ENCODE measurements at places on chromosomes 11 and 22.

GRCh38 chr11:88438721-88439120, 101.2 kb upstream of the CTSC start:
- DNase-seq, result no peak

- DNase-seq, result no peak
Observed at GRCh38 chr11:70424765-70425344, 26.5 kb downstream of the CTTN start.

DNA sequence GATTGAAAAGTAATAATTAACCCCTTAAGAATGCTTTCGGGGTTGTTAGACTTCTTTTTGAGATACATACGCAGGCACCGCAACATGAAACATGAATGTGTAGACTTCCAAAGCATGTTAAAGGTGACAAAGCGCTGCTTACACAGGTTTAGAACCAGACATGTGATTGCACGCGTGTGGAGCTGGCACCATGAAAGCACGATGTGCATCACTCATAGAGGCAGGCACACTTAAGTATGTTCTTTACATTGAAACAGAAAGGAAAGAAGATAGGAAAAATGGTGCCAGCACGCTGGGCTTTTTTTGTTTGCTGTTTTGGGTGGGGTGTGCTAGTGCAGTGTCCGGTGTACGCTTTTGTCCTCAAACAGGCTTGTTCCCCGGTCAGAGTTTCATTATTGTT, 83.6 kb upstream of the PPARA start:
- DNase-seq, result no peak

DNA sequence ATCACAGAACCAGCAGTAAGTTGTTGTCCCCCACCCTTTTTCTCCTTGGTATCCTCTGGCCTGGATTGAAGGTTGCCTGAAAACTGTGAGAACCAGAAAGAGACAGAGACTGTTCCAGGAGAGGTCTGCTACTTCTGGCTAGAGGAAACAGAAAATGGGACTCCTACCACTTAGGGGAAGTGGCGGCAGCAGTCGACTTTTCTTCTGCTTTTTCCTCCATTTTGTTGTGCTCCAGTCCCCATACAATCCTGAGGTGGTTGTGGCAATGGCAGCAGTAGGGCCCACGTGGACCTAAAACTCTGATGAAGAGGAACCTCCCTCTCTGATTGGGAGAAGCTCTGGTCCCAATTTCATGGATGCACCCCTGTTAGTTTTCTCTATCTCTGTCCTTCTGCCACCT, 76.0 kb upstream of the SORL1 start:
- DNase-seq, result no peak

DNA sequence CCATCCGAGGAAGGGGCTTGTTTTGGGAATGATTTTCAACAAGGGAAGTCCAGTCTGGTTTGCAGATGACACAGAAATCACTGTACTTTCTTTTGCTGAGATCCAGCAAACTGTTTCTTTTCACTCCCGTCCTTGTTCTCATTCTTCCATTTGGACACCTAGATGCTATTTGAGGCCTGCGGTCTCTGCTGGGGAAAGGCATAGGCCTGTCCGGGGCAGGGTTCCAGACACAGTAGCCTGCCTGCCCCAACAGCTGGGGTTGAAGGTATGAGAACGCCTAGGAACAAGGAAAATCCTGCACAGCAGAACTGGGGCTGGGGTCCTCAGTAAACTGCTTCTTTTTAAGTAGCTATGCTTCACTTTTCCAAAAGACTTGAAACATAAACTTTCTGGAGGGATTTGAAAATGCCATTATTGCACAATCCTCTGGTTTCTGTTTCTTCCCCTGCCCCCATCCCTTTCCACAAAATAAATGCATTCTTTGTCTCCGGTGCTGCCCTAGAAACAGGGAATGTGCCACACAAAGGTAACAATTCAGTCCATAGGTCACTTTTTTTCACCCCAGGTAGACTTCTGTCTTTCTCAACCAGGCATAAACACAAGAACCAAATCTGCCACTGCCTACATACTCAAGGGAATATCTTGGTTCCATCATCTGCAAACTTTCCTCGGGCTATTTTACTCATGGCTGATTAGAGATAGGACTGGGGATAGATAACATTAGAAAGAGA, 174.8 kb upstream of the MTMR2 start:
- DNase-seq, result no peak

- no peak for DNase-seq
Observed at GRCh38 chr11:111331711-111332479, 33.5 kb downstream of the POU2AF3 start.

- no peak for DNase-seq
Observed at GRCh38 chr11:115364896-115365295, 139.3 kb downstream of the CADM1 start.

- DNase-seq, result no peak
Observed at GRCh38 chr11:15568440-15568839, 453.7 kb downstream of the INSC start.

GRCh38 chr11:121191818-121192217, 90.8 kb downstream of the TECTA start:
- DNase-seq, result no peak

DNA sequence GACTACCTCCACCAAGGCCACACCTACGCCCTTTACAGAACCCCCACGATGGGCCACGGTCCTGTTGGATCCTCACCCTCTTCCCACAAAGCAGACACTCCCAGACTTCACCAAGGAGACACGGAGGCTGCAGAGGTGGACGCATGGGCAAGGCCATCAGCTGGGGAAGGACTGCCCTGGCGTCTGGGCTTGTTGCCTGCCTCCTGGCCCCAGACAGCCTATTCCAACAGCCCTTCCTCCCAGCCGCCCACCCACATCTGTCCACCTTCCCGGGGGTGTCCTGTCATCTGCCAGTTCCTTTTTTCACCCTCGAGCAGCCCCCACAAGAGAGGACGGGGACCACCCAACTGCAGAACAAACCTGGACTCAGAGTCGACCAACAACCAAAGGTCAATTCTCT, 28.9 kb upstream of the TH start:
- no peak for DNase-seq

DNA sequence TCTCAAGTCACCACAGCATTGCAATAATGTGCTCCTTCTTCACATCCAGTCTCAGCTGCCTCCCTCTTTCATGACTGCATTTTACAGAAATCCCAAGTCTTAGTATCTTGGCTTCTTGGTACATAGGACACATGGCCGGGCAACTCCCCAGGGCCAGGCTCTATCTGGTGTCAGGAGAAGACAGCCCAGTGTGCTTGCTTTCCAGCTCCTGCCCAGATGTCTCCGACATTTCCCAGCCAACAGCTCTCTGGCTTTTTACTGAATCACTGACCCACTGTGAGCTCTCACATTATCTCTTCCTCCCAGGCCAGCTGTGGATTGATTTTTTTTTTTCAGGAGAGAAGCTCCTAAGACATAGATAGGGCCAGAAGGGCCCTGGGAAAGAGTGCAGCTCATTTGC, 346.0 kb upstream of the C11orf87 start:
- no peak for DNase-seq

GRCh38 chr22:31144223-31144622, 3.9 kb upstream of the PLA2G3 start:
- no peak for DNase-seq

GRCh38 chr11:68382358-68382998, 70.1 kb downstream of the LRP5 start:
- DNase-seq, result no peak

GRCh38 chr22:37334859-37335805, 52.8 kb downstream of the CYTH4 start:
- no peak for DNase-seq

DNA sequence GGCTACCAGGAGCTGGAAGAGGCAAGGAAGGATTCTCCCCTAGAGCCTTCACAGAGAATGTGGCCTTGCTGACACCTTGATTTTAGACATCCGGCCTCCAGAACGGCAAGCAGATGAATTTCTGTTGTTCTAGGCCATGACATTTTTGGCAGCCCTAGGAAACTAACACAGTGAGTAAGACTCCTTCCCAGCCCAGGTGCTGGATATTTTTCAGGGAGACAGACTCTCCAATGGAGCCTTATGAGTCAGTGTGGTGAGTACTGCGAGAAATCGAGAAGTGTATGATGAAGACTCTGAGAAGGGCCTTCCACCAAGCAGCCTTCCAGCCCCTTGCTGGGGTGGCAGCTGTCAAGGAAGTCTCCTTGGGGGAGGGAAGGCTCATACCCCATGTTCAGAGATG, 114.4 kb downstream of the OSBP2 start:
- no peak for DNase-seq

DNA sequence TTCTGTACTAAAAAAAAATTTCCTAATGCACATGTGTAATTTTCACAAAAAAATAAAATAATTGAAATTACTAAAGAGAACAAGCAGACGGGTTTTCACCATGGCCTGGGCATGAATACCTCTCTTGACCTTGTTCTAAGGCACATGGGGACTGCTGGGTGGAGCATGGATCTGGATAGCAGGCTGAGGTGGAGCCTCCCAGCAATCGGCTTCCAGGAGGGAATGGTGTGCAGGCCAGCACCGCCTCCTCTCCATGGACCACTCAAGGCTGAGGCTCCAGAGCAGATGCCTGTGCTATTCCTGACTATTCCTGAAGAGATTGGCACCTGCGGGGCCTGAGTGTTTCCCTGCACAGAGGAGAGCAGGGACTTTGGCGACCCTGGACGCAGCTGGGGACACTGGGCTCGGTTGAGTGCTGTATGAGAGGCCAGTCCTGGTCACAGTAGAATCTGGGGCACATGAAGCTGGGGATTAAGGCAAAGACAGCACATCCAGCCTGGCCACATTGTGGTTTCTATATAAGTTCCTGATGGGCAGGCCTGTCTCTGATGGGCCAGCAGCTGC, 963.6 kb downstream of the BRD1 start:
- DNase-seq, result no peak

- DNase-seq, result no peak
Observed at GRCh38 chr22:42323971-42324370, 53.5 kb upstream of the TCF20 start.

All from activated T-cell treated with anti-CD3 and anti-CD28 coated beads, Interleukin-2, amount 50 U/mL, for 24 hours (primary cell).